ENCODE measurements at places on chromosomes 3 and 15.

GRCh38 chr3:138323971-138324370 is 5.7 kb downstream of the NME9 start:
- no peak for DNase-seq

DNA sequence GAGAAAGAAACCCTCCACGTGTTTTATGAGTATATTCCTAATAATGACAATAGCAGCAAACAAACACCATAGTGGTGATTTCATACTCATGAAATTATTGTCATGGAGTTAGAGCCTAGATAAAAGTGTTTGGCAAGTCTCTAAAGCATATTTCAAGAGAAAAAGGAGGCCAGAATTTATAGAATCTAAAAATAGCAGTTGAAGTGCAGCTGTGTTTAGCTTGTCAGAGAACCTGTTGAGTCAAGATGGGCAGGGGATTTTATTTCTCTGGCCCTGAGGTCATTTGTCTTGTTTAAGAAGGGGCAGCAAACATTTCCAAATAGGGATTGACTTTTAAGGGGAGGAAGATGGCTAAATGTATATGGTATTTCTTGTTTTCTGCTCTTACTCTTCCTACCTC is 279.6 kb upstream of the CTDSPL start:
- no peak for DNase-seq

- DNase-seq: no peak
Observed at GRCh38 chr15:86077070-86077469, 2.6 kb upstream of the AGBL1 start.

DNA sequence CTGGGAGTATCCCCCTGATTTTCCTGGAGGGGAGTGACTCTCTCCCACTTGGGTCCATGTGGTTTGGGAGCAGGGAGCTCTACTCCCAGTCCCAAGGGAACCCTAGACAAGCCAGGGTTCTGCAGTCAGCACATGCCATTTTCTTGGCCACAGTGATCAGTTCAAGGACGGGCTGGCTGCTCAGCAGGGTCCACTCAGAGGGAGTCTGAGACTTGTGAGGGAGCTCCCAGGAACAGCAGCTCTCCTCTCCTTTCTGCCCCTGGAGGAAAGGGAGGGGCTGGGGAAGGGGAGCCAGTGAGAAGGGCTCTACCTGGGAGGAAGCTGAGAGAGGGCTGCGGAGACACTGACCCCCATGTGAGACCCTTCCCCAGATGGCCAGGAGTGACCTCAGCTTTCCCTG is 29.1 kb upstream of the LMCD1 start:
- DNase-seq: no peak

DNA sequence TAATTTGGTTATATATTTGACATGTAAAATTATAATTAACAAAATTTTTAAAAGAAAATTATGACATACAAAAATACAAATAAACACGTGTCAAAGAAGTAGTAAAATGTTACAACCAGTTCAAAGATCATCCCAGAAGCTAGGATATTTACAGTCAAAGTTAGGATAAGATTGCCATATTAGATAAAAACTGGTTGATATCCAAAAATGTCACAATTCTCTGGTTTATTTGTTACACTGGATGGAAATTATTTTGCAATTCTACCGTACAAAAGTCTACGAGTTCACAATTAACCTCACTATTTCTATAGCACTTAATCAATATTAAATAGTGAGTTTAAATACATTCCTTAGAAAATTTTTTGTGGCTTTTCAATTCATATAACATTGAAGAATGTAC is 673.8 kb downstream of the GBE1 start:
- DNase-seq: no peak

DNA sequence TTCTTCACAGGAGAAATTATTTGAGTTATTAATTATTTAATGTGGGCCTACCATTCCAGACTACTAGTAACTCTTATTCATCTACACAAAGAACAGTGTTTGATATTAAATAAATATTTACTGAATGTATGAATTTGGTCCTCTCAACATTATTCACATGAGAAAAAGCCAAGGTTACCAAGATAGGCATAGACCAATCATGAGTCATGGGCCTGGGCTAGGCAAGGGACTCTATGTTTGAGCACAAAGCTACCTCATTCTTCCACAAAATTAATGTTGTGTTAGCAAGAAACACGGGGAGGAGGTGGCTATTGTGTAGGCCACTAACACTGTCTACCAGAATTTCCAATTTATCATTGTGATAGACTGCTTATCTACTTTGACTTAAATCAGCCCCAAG is 115.7 kb downstream of the SERPINI1 start:
- no peak for DNase-seq

GRCh38 chr3:14230729-14231128 is 52.1 kb downstream of the LSM3 start:
- no peak for DNase-seq

GRCh38 chr15:37516621-37517020 is 416.3 kb upstream of the MEIS2 start:
- DNase-seq: no peak

DNA sequence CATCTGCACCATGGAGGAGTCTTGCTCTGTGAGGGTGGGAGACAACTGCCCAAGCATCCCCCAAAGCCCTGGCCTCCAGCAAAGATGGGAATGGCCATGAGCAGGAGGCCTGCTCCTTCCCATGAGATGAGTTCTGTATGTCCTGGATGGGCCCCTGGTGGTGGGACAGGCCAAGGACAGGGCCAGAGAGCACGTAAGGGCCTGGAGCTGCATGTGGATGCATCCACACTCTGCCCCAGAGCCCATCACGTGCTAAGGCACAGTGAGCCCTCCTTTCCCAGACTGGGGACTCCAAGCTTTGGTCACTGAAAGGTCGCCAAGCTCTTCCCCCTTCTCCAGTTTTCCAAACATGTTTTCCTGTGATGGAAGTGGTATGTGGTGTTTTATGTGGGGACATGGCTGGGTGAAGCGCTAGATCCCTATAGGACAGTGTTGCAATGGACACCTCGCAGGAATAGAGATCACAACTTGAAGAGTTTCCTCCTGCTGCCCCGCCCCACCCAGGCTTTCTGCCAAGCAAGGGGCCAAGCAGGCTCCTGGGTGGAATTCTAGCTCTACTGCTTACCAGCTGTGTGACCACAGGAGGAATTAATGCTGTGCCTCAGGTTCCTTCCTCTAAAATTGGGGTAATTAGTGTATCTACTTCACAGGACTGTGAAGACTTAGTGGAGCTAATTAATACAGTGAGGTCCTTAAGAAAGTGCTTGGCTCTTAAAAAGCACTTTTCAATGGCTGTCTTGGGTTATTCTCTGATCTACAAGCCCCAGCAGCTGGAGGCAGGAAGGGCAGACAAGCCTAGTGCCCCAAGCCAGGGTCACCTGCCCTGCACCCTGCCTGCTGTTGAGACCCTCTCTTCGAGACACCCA is 106.4 kb upstream of the RPL32 start:
- no peak for DNase-seq

DNA sequence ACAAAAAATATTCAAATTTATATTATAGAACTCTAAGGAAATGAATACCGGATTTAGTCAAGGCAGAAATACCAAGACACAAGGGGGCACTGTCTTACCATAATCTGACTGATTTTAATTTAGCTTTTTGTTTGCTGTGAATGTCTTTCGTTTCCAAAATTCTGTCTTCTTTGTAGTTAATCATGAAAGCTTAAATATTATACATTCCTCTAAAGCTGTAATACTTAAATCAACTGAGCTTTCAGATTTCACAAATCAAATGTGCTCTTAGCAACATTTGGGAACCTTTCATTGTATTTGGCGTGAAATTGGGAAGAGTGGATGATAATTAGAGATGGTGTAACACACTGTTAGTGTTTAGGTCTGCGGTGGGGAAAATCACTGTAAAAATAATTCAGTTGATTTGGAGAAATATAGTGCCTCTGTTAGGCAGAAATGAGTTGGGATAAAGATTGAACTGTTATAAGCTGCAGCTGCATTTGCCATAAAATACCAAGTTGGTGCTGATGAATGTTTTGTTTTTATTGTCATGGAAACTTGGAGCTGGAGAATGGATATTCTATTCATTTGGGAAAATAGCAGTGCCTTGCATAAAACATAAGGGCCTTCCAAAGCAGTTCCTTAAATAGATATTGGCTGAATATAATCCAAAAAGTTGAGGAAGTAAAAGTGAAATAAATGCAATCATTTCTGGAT is 228.2 kb downstream of the TCF12 start:
- peak; percentile 9 for DNase-seq

DNA sequence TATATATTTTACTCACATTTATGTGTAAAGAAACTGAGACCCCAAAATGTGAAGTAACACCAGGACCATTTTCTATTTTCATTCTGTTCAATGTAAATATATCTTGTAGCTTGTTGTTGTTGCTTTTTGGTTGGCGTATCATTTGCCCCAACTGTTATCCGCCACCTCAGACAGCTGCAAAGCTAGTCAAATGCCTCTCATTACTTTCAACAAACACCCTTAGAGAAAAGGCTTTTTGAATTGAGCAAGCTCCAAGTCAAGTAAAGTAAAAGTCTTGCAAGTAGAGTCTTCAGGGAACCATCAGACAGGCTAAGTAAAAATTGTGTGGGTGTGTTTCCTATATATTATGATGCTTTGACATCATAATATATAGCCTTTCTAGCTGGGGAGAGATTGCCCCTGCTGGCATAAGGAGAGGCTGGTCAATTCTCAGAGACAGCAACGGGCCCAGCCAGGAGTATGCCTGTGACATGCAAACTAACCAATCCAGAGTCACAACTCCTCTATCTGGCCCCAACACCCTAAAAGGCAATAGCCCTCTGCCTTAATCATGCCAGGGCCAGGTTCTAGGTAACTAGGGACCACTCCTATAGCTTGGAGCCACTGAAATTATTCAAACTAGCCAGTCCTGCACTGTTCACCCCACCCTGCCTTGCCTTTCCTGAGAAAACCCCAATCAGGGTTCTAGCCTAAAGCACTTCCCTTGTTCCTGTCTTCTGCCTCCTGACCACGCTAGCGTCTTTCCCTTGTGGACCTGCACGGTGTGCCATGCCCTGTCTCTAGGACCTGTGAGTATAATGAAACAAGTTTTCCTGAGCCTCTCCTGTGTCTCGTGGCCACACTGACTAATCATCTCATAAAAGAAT is 75.6 kb downstream of the RAD18 start:
- DNase-seq: no peak

DNA sequence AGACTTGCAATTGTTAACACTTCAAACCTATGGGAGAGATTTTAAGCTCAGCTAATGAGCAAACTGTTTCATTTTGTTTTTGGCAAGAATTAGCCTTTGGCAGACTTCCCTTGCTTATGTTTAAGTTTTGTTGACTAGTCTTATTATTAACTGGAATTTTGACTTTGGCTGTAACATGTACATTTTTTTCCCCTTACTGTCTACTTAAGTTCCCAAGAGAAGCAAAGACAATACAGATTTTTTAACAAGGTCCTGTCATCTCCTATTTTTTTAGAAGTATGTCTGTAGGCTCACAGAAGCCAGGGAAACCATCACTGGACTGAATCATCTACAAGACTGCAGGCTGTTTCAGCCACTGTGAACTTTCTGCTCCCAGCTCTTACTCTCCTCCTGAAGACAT is 74.3 kb downstream of the DGKG start:
- no peak for DNase-seq

DNA sequence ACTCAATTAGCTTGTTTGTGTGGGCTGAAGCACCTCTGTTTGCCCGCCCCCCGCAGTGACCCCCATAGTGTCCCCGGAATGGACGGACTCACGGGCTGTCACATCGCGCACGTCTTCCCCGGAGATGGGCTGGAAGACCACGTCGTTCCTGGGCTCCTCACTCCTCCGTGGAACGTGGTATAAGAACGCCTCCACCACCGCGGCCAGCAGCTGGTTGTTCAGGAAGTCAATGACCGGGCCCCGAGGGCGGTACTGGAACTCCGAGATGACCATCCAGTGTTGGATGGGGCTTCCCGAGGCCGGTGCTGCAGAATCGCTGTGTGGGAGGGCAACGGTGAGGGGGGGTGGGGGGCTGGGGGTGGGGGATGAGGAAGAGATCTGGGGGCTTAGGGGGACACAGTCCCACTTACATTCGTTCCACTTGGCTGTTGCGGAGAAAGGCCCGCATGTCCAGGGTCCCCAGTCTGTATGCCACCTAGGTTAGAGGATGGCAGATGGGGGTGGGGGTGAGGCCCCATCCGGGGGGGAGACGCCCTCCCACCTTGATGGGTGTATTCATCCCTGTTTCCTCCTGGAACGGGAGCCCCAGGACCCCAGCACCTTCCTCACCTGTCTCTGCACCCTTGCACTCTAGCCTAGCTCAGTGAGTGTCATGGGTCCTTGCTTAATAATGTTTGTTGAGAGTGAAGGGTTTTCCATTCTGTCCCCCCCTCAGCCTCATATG is 30.2 kb downstream of the MUC20 start:
- DNase-seq: no peak

- DNase-seq: no peak
Observed at GRCh38 chr3:122003606-122004005, 18.4 kb downstream of the ILDR1 start.

DNA sequence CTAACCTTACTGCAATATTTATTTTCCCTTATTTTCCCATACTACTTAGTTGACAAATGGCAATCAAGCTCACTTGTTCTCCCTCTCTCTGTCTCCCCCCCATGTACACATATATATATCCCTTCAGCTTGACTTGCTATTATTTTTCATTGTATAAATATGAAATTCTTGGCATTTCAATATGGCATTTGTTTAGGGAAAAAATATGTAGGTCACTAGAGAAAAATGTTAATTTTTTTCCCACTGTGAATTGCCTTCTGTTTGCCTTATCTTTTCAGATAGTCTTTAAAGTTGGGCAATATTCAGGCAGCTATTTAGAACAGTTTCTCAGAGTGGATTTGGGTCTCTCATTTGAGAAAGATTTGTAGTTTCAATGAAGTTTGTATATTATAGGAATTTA is 62.8 kb upstream of the UTS2B start:
- DNase-seq: no peak

GRCh38 chr3:49020330-49021212 is 1.4 kb upstream of the NDUFAF3 start:
- DNase-seq: peak; percentile 68

DNA sequence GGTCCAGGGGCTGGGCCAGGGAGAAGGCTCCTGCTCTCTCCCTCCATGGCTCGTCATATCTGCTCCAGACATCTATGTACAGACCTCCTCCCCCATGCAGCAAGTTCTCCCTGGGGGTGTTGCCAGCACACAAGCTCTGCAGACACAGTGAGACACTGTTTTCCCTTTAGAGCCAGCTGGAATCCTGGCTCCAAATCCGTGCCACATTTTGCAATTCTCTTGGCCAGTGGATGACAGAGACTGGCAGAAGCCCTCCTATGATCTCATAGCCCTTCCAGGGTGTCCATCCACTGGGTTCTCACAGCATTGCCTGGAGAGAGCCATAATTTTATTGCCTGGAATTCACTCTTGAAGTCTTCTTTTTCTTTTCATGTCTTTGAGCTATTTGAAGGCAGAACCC is 203.9 kb downstream of the TLE3 start:
- no peak for DNase-seq

DNA sequence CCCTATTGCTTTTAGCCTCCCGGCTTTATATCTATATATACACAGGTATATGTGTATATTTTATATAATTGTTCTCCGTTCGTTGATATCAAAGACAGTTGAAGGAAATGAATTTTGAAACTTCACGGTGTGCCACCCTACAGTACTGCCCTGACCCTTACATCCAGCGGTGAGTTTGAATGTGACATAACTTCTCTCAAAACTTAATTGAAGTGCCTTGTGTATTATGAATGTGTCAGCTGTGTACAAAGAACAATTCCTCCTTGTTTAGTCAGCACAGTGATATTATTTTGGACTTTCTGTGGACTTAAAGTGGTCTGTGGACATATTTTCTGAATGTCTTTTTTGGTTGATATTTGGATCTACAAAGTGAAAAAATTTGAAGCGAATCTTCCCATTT is 220 bp downstream of the TP63 start:
- no peak for DNase-seq

GRCh38 chr15:31352911-31353811 is 26.5 kb downstream of the KLF13 start:
- DNase-seq: peak; percentile 77

Measured in GM06990 (cell line).